ENCODE measurements at places on chromosomes 12 and 14. TPM values are rescaled to one million over a fixed set of nuclear protein-coding genes. Genes with fewer than 3 reads are reported as not detected.
A peak's percentile ranks its signal among the peaks of the same experiment; 100 is the strongest.

Gene KLHL33
- 0.14 TPM for total RNA-seq

Gene TEAD4
- not detected for total RNA-seq

Gene PNMA1
- total RNA-seq: 59.3 TPM

Gene TEX22
- total RNA-seq: 7.5 TPM

Gene GZMH
- total RNA-seq: not detected

Gene MARS1
- 242 TPM for total RNA-seq

Gene VRK1
- total RNA-seq: 40.2 TPM

Gene PRB2
- not detected for total RNA-seq

Gene IAPP
- not detected for total RNA-seq

Gene RAPGEF3
- total RNA-seq: 0.15 TPM

GRCh38 chr14:20750194-20750593, 4.5 kb downstream of the EDDM3A start:
- H3K4me3 ChIP-seq: no peak overlapping the region
- no peak overlapping the region for H3K27ac ChIP-seq
- no peaks in the 10 kb centered on the region for H3K4me1 ChIP-seq
- no peaks in the 10 kb centered on the region for H3K27me3 ChIP-seq

DNA sequence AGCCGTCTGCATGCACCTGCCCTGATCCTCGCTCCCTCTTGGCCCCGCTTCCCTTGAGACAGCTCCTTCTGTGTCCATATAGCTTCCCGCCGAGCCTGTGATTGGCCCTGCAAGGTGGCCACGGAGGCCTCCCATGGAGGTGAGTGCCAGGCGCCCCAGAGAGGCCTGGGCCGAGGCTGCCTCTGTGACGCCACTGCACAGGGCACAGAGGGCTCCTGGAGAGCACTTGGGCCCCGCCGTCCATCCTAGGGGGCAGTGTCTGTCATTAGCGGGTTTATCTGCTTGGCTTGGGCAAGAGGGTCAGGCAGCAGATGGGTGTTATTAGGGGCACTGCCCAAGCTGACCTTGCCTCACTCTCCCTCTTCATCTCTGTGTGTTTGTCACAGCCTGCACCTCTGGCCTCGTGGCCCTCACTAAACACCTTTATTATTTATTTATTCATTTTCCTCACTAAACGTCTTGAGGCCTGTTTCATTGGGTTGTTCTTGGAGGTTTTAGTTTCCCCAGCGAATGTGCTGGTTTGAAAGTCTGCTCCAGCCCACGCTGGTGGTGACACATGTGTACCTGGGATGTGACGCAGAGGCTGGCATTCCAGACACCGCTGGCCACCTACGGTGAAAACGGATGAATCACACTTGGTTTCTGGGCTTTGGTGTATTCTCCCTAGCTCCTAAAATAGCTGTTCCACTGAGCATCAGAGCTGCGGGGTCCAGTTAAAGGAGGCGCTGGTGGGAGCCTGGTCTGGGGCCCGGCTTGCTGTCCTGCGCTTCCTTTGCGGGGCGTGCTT, 5.9 kb downstream of the ZFYVE21 start:
- peaks cover 7% of the 10 kb centered on the region for H3K4me1 ChIP-seq
- no peak for DNase-seq
- H3K27me3 ChIP-seq: no peaks in the 10 kb centered on the region
- no peak overlapping the region for H3K27ac ChIP-seq
- no peaks in the 10 kb centered on the region for H3K36me3 ChIP-seq

DNA sequence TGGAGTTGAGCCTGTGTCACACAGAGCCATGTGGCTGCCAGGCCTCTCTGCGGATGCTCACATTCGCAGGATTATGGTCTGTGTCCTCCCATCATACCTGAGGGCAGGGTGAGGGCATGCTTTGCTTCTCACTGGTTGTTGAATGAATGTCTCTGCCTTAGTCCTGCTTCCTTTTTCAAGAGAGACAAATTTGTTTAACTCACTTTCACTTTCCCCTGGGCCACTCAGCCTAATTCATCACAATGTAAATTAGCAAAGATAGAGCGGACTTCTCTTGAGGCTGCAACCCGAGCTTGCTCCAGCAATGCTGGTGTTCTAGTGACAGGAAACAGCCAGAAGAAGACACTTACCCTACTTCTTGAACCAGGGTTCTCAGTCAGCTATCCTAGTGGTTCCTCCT, 35.5 kb upstream of the PAX9 start:
- no peaks in the 10 kb centered on the region for H3K4me1 ChIP-seq
- no peaks in the 10 kb centered on the region for H3K36me3 ChIP-seq
- DNase-seq: no peak

GRCh38 chr14:61140271-61140670, 140.9 kb downstream of the TMEM30B start:
- H3K27ac ChIP-seq: no peak overlapping the region
- H3K36me3 ChIP-seq: no peaks in the 10 kb centered on the region
- no peak overlapping the region for H3K4me3 ChIP-seq
- H3K4me1 ChIP-seq: no peaks in the 10 kb centered on the region
- no peaks in the 10 kb centered on the region for H3K27me3 ChIP-seq

DNA sequence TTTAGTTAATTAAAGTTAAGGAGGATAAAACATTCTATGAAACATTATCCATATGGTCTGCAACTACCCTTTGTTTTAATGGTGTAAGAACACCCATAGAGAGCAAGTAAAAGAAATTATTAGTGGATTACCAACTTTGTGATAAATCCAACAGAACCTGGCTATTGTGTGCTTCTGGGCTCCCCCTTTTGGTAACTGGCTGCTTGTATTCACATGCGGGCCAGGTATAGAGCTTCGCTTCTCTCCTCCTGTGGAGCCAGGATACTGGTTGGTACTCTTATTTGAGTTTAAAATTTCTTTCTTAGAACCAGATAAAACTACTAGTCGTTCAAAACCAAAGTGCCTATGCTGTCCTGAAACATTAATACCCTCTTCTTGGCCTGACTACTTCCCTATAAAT, 81.0 kb downstream of the PTPRR start:
- H3K4me1 ChIP-seq: no peaks in the 10 kb centered on the region
- H3K4me3 ChIP-seq: no peak overlapping the region
- no peak overlapping the region for H3K27ac ChIP-seq

- H3K36me3 ChIP-seq: no peaks in the 10 kb centered on the region
- no peak overlapping the region for H3K27ac ChIP-seq
- H3K27me3 ChIP-seq: no peaks in the 10 kb centered on the region
- H3K4me1 ChIP-seq: no peaks in the 10 kb centered on the region
Measured at GRCh38 chr14:32545095-32545494, 216.0 kb downstream of the AKAP6 start.

GRCh38 chr14:59189786-59190368, 1.4 kb downstream of the DAAM1 start:
- peaks cover 5% of the 10 kb centered on the region for H3K27me3 ChIP-seq
- peak overlapping the region; percentile 82 for H3K4me3 ChIP-seq
- no peaks in the 10 kb centered on the region for H3K36me3 ChIP-seq
- DNase-seq: peak; percentile 76

GRCh38 chr14:64531567-64531966, 9.0 kb upstream of the HSPA2 start:
- no peaks in the 10 kb centered on the region for H3K27me3 ChIP-seq
- no peaks in the 10 kb centered on the region for H3K4me1 ChIP-seq
- H3K4me3 ChIP-seq: no peak overlapping the region
- DNase-seq: no peak
- H3K27ac ChIP-seq: no peak overlapping the region
- H3K36me3 ChIP-seq: no peaks in the 10 kb centered on the region

DNA sequence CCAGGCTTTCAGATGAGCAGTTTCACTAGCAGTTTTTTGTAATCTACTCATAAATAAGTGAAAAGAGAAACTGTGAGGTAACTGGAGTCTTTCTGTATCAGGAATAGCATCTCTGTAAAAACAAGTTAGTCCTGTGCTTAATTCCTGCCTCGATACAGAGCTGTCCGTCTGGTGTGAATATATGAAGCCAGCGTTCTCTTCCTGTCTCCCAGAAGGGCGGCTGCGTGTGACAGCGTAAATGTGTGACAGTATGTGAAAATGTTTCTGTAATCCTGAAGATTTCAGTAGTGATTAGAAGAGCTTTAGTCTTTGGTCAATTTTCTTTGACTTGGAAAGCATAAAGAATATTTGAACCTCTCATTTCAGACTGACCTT, 150.3 kb downstream of the FBXL14 start:
- H3K4me1 ChIP-seq: no peaks in the 10 kb centered on the region
- no peak for DNase-seq
- no peaks in the 10 kb centered on the region for H3K27me3 ChIP-seq
- H3K36me3 ChIP-seq: no peaks in the 10 kb centered on the region
- no peak overlapping the region for H3K4me3 ChIP-seq
- H3K27ac ChIP-seq: no peak overlapping the region

- no peaks in the 10 kb centered on the region for H3K36me3 ChIP-seq
- no peaks in the 10 kb centered on the region for H3K27me3 ChIP-seq
- H3K27ac ChIP-seq: no peak overlapping the region
- H3K4me3 ChIP-seq: no peak overlapping the region
Measured at GRCh38 chr12:29429999-29430715, 49.2 kb upstream of the ERGIC2 start.

DNA sequence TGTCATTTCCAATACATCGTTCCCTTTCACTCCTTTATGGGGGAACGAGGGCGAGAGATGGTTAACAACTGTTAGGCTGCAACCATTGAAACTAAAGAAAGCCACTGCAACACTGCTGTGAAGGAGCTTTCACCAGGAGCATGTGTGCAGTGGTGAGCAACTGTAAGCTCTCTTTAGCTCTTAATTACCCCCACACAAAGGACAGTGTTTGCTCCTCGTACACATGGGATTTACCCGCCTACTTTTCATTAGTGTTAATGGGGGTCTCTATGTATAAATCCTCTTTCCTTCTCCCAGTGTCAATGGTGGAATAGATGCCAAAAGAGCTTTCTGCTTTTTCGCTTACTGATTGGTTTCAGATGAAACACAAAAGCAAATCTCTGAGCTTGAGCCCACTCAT, 343.1 kb downstream of the FLRT2 start:
- H3K36me3 ChIP-seq: no peaks in the 10 kb centered on the region
- DNase-seq: no peak
- H3K4me3 ChIP-seq: no peak overlapping the region
- H3K27ac ChIP-seq: no peak overlapping the region
- no peaks in the 10 kb centered on the region for H3K4me1 ChIP-seq

DNA sequence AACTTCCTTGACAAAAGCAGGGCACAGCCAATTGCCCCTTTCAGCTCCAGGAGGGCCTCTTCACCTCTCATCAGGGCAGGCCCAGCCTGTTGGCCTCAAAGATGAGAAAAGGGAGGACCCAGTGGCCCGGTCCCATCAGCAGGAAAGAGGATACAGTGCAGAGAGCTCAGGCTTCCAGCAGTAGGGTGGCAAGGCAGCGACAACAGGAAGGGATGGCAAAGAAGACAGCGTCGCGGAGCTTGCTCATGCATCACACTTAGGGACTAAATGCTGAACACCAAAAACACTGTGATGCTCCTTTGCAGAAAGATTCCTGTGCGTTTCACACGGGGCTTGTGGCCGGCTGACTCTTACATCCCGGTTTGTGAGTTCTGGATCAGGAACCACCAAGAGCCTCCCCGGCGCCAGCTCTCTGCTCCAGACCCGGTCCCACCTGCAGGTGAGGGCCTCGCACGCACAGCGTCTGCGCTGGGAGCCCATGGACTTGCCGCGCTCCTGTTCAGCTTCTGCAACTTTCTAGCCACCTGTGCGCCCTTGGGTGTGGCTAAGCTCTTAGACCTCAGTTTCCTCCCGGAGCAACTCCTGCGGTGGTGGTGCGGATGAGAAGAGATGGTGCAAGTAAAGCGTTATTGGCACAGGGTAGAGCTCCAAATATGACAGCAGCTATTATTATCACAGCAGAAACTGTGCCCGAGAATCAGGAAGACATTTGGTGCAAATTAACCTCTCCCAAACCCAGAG, 15.3 kb upstream of the BCL7A start:
- no peaks in the 10 kb centered on the region for H3K27me3 ChIP-seq
- DNase-seq: peak; percentile 16
- no peaks in the 10 kb centered on the region for H3K36me3 ChIP-seq
- no peak overlapping the region for H3K4me3 ChIP-seq
- H3K27ac ChIP-seq: no peak overlapping the region

DNA sequence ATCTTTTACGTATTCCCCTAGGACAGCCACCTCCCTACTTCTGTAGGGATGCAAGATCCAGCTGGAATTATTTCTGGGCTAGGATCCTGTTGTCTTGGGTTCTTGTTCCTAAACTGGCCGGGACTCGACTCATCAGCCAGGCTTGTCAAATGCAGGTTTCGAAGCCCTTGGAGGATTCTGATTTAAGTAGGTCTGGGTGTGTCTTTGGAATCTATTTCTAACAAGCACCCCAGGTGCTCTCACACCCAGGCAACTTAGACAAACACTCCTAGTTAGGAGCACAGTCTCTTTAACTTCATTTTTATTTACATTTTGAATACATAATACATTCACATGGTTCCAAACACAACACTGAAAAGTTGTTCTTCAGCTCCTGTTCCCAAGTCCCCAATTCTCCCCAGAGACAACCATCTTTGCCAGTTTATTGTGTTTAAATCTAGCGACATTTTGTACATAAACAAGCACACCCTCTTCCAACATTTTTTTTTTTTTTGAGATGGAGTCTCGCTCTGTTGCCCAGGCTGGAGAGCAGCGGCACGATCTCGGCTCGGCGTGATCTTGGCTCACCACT, 20.9 kb downstream of the MORN3 start:
- H3K27me3 ChIP-seq: no peaks in the 10 kb centered on the region
- DNase-seq: no peak
- H3K4me1 ChIP-seq: peaks cover 21% of the 10 kb centered on the region
- no peak overlapping the region for H3K27ac ChIP-seq
- no peaks in the 10 kb centered on the region for H3K36me3 ChIP-seq

- DNase-seq: no peak
- no peak overlapping the region for H3K27ac ChIP-seq
- H3K36me3 ChIP-seq: peaks cover 4% of the 10 kb centered on the region
- H3K4me1 ChIP-seq: no peaks in the 10 kb centered on the region
- no peak overlapping the region for H3K4me3 ChIP-seq
Measured at GRCh38 chr12:66352197-66352596, 49.9 kb downstream of the HELB start.
